ENCODE measurements at places on chromosomes 7 and 10. TPM values are rescaled to one million over a fixed set of nuclear protein-coding genes. Genes with fewer than 3 reads are reported as not detected.

The AS3MT gene
- 0.08 TPM for polyA plus RNA-seq

The TUBGCP2 gene
- 29.6 TPM for polyA plus RNA-seq

The BAIAP2L1 gene
- polyA plus RNA-seq: 1.0 TPM

The CELF2 gene
- 139 TPM for polyA plus RNA-seq

The INA gene
- polyA plus RNA-seq: not detected

The NKX2-3 gene
- polyA plus RNA-seq: not detected

The NME8 gene
- polyA plus RNA-seq: not detected

The RAB19 gene
- polyA plus RNA-seq: 3.0 TPM

- H3K36me3 ChIP-seq: peaks cover 25% of the 10 kb centered on the region
- peak overlapping the region; percentile 15 for H3K27ac ChIP-seq
- H3K4me3 ChIP-seq: no peak overlapping the region
- H3K4me1 ChIP-seq: peaks cover 16% of the 10 kb centered on the region
- DNase-seq: no peak
Measured at GRCh38 chr10:11318826-11319598, 292.4 kb downstream of the USP6NL start.

GRCh38 chr7:137633133-137633532 lies 213.6 kb downstream of the DGKI start:
- H3K4me3 ChIP-seq: no peak overlapping the region
- no peaks in the 10 kb centered on the region for H3K27me3 ChIP-seq
- no peaks in the 10 kb centered on the region for H3K36me3 ChIP-seq
- H3K27ac ChIP-seq: no peak overlapping the region
- no peak for DNase-seq
- no peaks in the 10 kb centered on the region for H3K4me1 ChIP-seq

DNA sequence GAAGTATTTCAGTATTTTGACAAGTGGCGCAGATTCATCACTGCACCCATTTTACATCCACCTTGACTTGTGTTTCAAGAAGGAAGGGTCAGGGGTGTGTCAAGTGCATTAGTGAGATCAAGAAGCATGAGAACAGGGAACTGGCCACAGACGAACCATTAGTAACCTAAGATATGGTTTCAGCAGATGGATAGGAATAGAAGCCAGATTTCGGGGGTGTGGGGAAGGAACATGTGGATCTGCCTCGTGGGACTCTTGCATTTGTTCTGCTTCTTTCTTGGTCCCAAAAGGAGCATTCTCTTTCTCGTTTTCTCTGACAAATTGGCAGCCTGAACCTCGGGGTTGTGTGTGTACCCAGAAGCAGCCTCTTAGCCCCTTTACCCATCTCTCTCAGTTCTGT lies 9.6 kb downstream of the DENND2A start:
- no peaks in the 10 kb centered on the region for H3K27me3 ChIP-seq
- no peak overlapping the region for H3K27ac ChIP-seq
- no peak for DNase-seq
- no peaks in the 10 kb centered on the region for H3K36me3 ChIP-seq

DNA sequence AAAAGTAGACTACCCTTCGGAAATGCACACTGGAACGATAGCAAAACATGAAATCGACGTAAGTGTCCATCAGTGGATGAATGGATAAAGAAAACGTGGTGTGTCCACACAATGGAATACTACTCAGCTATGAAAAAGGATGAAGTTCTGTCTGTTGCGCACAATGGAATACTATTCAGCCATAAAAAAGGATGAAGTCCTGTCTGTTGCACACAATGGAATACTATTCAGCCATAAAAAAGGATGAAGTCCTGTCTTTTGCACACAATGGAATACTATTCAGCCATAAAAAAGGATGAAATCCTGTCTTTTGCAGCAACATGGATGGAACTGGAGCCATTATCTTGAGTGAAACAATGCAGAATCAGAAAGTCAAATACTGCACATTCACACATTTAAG lies 591.8 kb downstream of the PTPRN2 start:
- H3K4me3 ChIP-seq: no peak overlapping the region
- no peaks in the 10 kb centered on the region for H3K27me3 ChIP-seq
- no peak overlapping the region for H3K27ac ChIP-seq

- no peak overlapping the region for H3K27ac ChIP-seq
- no peak overlapping the region for H3K4me3 ChIP-seq
- no peaks in the 10 kb centered on the region for H3K4me1 ChIP-seq
Measured at GRCh38 chr7:84041649-84042048, 152.9 kb downstream of the SEMA3A start.

DNA sequence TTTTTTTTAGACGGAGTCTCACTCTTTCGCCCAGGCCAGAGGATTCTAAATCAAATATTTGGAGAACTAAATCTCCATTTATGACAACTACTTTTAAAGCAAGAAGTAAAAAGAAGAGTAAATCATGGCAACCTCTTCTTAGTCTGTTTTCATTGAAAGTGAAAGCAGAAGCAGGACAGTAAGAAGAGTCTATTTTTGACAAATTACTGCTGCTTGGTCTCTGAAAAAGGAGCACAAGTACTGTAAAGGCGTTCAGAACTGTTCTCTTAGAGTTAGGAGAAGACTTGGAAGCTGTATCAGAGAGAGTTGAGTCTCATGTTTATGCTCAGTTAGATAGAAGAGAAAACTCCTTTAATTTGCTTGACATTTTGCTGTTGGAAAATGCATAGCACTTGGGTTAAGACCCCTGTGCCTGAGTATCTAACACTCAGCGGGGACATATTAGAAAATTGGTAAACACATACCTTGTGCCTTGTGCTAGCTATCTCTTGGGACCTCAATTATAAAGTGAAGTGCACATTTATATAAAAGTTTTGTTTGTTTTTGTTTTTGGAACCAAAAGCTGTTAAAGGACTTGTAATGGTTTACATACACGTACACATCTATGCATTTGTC lies 433.0 kb downstream of the ANKRD7 start:
- H3K36me3 ChIP-seq: no peaks in the 10 kb centered on the region
- no peak overlapping the region for H3K27ac ChIP-seq
- no peaks in the 10 kb centered on the region for H3K4me1 ChIP-seq
- no peaks in the 10 kb centered on the region for H3K27me3 ChIP-seq

GRCh38 chr10:60646966-60647796 lies 131.1 kb upstream of the CDK1 start:
- no peak overlapping the region for H3K4me3 ChIP-seq
- DNase-seq: peak; percentile 16
- H3K27ac ChIP-seq: no peak overlapping the region
- H3K27me3 ChIP-seq: no peaks in the 10 kb centered on the region
- no peaks in the 10 kb centered on the region for H3K4me1 ChIP-seq

- no peaks in the 10 kb centered on the region for H3K27me3 ChIP-seq
- H3K27ac ChIP-seq: peak overlapping the region; percentile 59
- no peaks in the 10 kb centered on the region for H3K36me3 ChIP-seq
- peak overlapping the region; percentile 37 for H3K4me3 ChIP-seq
- H3K4me1 ChIP-seq: peaks cover 50% of the 10 kb centered on the region
Measured at GRCh38 chr7:105677817-105678573, 96.7 kb upstream of the EFCAB10 start.

- DNase-seq: no peak
- H3K4me1 ChIP-seq: no peaks in the 10 kb centered on the region
- H3K36me3 ChIP-seq: no peaks in the 10 kb centered on the region
- no peak overlapping the region for H3K4me3 ChIP-seq
- no peak overlapping the region for H3K27ac ChIP-seq
Measured at GRCh38 chr7:78450706-78451105, 652.1 kb downstream of the PHTF2 start.

DNA sequence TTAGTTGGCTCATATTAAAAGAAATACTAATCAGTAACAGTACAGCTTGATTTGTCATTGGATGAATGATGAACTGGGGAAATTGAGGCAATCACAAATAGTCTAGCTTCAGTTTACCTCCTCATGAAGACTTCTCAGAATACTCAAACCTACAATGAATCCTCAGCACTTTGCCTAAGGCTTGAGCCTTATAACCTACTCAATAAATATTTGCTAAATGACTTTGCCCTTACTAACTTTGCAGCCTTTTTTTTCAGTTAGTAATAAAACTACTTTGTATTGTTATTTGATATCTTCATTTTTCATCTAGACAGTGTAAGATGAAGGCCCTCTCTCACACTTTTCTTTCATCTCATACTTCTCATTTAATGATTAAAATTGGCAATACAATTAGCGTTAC lies 1162.5 kb upstream of the C7orf33 start:
- no peak overlapping the region for H3K4me3 ChIP-seq
- DNase-seq: no peak
- no peak overlapping the region for H3K27ac ChIP-seq

- H3K4me1 ChIP-seq: no peaks in the 10 kb centered on the region
- H3K36me3 ChIP-seq: no peaks in the 10 kb centered on the region
- H3K27ac ChIP-seq: no peak overlapping the region
- H3K4me3 ChIP-seq: no peak overlapping the region
Measured at GRCh38 chr7:71925663-71926062, 486.5 kb downstream of the CALN1 start.

DNA sequence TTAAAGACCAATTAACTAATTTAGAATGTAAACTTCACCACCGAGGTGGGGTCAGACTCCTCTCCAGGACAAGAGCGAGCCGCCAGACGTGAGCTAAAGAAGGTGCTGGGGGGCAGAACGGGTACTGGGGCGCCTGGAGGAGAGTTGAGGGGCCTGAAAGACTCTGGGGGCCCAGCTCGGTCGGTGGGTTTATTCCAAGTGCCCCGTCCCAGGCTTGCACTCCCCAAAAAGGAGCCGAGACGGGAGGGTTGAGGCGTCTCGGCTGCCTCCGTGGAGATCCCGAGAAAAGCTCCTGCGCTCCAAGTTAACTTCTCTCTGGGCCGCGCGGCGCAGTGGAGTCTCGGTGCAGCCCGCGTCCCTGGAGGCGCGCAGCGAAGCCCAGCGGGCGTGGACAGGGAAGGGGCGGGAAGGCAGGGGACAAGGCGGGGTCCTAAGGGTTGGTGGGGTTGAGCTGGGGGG lies 553.3 kb downstream of the TFEC start:
- H3K27ac ChIP-seq: no peak overlapping the region
- no peaks in the 10 kb centered on the region for H3K4me1 ChIP-seq
- no peaks in the 10 kb centered on the region for H3K36me3 ChIP-seq
- no peak overlapping the region for H3K4me3 ChIP-seq
- H3K27me3 ChIP-seq: no peaks in the 10 kb centered on the region

DNA sequence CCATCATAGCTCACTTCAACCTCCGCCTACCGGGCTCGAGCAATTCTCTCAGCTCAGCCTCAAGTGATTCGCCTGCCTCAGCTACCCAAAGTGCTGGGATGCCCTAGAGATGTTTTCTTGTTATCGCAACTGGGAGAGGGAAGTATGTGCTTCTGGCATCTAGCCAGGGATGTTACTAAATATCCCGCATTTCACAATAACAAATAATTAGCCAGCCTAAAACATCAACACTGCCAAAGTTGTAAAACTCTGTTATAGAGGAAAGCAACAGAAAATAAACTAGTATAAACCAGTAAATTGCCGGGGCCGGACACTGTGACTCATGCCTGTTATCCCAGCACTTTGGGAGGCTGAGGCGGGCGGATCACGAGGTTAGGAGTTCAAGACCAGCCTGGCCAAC lies 7.2 kb downstream of the INA start:
- no peaks in the 10 kb centered on the region for H3K36me3 ChIP-seq
- H3K27ac ChIP-seq: no peak overlapping the region
- DNase-seq: no peak

DNA sequence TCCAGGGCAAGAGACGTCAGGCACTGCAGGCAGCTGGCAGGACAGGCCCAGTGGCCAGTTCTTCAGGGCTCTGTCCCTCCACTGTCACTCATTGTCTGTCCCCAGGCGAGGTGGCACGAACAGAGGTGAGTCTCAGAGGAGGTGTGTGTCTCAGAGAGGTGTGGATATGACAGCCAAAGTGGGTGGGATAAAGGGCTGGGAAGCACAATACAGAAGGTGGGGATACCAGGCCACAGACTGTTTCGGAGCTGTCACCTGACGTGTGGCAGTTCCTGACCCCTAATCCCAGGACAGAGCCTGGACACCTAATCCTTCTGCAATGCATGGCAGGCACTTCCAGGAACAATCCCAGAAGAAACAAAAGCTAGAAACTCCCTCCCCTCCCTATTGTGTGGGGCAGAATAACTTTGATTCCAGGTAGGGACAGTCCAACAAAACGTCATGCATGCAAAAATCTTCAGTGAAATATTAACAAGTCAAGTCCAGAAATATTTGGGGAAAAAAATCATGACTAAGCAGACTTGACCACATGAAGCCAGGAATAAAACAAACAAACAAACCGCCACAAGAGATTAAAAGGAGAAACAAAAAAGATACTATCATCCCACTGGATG lies 11.6 kb downstream of the KLRG2 start:
- H3K4me3 ChIP-seq: no peak overlapping the region
- H3K4me1 ChIP-seq: no peaks in the 10 kb centered on the region
- no peak overlapping the region for H3K27ac ChIP-seq

DNA sequence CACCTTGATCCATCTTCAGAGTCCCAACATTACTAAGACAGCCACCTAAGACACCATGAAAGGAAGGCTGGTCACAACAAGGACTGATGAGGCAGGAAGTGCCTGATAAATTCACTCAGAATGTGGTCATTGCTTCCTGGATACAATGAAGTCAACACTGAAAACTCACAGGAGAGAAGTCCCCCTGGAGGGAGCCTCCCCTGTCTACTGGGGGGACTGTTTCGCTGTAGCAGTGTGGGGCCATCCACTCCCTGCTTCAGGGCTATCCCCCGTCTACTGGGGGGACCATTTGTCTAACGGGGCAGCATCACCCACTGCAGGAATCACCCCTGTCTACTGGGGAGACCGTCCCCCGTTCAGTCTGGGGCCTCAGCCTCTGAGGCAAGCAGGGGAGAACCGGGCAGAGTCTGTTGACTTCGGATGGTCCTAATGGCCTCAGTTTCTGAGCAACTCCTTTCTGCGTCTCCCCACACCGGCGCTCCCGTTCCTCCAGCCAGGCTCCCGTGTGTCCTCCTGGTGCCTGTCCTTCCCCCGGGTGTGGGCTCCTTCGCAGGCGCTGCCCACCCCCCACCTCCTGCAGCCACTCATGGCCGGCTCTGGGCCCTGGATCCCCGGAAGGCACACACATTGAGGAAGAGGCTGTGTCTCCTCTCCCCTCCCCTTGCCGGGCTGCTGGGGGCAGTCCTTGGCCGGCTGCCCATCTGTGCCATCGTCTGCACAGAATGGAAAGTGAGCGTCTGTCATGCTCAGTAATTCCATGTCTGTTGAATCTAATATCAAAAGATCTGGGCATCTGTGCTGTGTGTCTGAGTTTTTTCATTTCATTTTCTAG lies 59.9 kb upstream of the DNAJB6 start:
- no peak overlapping the region for H3K4me3 ChIP-seq
- H3K27me3 ChIP-seq: peaks cover 4% of the 10 kb centered on the region
- peaks cover 11% of the 10 kb centered on the region for H3K4me1 ChIP-seq
- no peak overlapping the region for H3K27ac ChIP-seq
- no peak for DNase-seq
- no peaks in the 10 kb centered on the region for H3K36me3 ChIP-seq

- H3K36me3 ChIP-seq: no peaks in the 10 kb centered on the region
- DNase-seq: no peak
- H3K27me3 ChIP-seq: no peaks in the 10 kb centered on the region
- no peak overlapping the region for H3K27ac ChIP-seq
- H3K4me1 ChIP-seq: no peaks in the 10 kb centered on the region
- no peak overlapping the region for H3K4me3 ChIP-seq
Measured at GRCh38 chr10:71399946-71400345, 3.2 kb downstream of the CDH23 start.

Data from naive thymus-derived CD4-positive, alpha-beta T cell (primary cell).